ENCODE measurements at places on chromosomes 1 and 21. TPM values are rescaled to one million over a fixed set of nuclear protein-coding genes. Genes with fewer than 3 reads are reported as not detected.

LCE3E gene
- polyA plus RNA-seq = not detected

DIRAS3 gene
- polyA plus RNA-seq = 1.8 TPM

ZMYND12 gene
- 0.57 TPM for polyA plus RNA-seq

B3GALT2 gene
- polyA plus RNA-seq = not detected

TSPEAR gene
- polyA plus RNA-seq = not detected

RIT1 gene
- 19.2 TPM for polyA plus RNA-seq

PLPPR4 gene
- not detected for polyA plus RNA-seq

CD52 gene
- polyA plus RNA-seq = not detected

GRCh38 chr1:88341447-88341846 is 342.6 kb upstream of the PKN2 start:
- peak; percentile 0 for DNase-seq

DNA sequence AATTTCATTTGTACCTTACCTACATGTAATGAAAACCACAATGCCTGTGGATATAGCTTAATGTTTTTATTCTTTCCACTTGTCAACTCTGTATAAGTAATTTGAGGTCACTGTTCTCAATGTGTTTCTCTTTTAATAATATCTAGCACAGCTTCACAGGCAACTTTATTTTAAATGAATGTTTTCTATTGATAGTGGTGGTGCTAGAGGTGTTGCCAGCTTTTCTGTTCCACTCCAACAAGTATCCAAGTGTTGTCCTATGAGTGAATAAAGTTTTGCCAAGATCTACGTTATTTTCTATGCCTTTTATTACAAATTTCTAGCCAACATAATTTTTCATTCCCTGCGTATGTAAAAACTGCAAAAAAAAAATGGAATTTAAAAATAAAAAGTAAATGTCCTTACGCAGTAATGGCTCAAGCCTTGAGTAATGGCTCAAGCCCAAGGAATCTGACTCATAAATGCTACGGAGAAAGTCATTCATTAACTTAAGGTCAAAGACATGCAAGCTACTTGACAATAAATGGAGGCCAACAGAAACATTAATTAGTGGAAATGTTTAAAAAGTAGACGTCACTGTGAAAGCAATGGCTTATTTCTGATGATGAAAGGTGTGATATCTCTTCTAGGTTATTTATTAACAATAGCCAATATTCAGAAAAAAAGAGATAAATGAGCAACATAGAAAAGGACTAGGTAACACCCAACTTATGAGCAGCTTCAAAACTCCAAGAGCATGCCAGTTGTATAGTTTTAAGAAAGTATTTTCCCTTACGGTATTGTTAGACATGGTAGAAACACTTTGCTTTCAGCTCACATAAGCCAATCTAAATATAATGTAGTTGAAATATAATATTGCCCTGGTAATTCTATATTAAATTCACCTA is 71.4 kb downstream of the SLC44A5 start:
- DNase-seq = peak; percentile 7

- no peak for DNase-seq
Observed at GRCh38 chr1:119908661-119909060, 12.3 kb upstream of the ADAM30 start.

- no peak for DNase-seq
Observed at GRCh38 chr1:27098431-27099134, 56.3 kb downstream of the SLC9A1 start.

DNA sequence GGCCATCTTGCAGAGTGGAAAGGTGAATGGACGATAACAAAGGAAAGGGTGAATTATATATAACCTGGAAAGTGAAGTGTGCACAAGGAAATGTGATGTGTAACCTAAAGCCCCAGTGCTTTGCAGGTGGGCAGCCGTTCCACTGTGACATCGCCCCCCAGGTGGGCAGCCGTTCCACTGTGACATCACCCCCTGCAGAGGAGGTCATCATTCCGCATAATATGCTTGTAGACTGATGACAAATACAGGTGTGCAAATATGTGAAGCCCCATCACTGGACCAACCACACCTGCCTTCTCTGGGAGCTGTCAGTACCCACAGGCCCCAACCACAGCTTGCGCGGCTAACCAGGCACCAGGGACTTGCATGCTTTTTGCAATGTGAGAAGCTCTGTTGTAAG is 4.7 kb upstream of the ZNF496 start:
- no peak for DNase-seq

DNA sequence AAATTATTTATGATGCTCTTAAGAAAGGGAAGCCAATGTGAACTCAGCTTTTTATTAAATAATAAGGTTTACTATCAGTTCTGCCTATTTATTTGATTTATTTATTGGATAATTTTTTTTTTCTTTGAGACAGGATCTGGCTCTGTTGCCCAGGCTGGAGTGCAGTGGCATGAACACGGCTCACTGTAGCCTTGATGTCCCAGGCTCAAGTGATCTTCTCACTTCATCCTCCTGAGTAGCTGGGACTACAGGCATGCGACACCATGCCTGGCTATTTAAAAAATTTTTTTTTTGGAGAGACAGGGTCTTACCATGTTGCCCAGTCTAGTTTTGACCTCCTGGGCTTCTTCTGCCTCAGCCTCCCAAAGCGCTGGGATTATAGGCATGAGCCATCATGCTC is 21.0 kb upstream of the DNAJC28 start:
- DNase-seq = no peak

- DNase-seq = no peak
Observed at GRCh38 chr1:219460896-219461815, 151.7 kb downstream of the ZC3H11B start.

- no peak for DNase-seq
Observed at GRCh38 chr1:44565833-44566232, 108.4 kb downstream of the TMEM53 start.

DNA sequence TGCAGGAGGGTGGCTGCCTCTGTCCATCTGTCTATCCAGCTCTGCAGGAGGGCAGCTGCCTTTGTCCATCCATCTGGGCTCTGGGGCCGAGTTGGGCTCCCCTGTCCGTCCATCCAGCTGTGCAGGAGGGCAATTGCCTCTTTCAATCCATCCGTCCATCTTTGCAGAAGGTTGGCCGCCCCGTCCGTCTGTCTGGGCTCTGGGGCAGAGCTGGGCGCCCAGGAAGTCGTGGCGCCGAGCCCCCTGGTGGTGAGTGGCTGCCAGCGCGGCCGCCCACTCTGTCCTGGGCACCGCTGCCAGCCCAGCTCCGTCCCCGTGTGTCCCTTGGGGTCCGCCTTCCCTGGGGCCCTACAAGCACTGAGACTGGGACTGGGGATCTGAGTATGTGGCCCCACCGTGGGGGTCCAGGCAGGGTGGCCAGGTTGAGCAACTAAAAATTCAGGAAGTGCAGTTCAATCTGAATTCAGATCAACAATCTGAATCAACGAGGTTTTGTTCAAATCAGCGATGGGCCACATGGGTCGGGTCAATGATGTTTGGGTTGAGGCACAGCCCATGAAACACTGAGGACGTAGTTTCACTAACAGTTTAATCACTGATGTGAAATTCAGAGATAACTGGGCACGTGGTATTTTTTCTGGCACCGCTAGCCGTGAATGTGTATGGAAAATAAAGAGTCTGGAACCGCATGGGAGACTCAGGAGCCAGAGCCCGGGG is 99.1 kb upstream of the ACTRT2 start:
- peak; percentile 7 for DNase-seq

GRCh38 chr21:26490771-26491170 is 82.3 kb downstream of the CYYR1 start:
- no peak for DNase-seq

- DNase-seq = no peak
Observed at GRCh38 chr1:224175617-224176016, 7.4 kb upstream of the DEGS1 start.

- DNase-seq = no peak
Observed at GRCh38 chr1:107964336-107965109, 457 bp downstream of the VAV3 start.

- no peak for DNase-seq
Observed at GRCh38 chr21:16533692-16534407, 804.1 kb downstream of the USP25 start.

DNA sequence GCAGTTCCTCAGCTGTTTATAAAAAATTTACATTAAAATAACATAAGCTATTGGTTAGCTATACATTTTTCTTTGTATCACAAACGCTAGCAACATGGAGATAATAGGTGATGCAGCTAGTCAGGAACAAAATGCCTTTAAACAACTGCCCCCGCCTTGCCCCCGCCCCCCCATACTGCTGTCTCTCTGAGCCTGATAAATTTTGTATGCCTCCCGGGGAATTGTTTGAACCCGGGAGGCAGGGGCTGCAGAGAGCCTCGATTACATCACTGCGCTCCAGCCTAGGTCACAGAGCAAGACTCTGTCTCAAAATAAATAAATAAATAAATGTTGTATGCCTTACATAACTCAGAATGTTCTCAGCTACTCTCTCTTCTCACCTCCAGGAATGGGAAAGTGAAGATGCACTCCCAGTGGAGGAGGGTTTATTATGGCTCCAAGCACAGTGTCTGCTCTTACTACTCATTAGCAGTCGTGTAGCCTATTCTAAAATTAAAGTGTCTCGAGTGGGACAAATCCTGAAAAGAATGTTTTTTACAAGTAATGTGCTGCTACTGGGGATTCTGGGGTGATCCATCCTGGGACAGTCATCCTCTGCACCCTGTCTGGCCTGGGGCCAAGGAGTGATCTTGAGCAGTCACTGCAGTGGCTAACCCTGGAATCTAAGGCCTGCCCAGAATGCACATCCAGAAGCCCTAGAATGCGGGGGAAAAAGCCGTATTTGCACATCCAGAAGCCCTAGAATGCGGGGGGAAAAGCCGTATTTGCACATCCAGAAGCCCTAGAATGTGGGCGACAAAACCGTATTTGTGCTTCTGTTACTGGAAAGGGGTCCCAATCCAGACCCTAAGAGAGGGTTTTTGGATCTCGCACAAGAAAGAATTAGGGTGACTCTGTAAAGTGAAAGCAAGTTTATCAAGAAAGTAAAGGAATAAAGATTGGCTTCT is 39.4 kb upstream of the ZNF496 start:
- DNase-seq = no peak

DNA sequence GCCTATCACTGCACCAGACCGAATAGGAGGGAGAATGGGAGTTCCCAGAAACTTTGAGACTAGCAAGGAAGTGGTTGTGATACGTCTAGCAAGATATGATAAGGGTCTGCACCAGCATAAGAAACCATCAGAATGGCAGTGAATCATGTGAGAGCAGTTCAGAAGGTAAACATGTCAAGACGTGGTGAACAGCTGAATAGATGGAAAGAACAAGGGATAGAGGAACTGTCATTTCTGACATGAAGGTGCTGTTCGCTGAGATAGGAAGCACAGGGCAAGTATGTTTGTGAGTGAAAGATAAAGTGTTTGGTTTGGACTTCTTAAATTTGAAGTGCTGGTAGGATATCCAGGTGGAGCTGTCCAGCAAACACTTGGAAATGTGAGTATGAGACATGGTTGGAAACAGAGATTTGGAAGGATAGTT is 1.1 kb upstream of the AGO1 start:
- DNase-seq = no peak

- DNase-seq = no peak
Observed at GRCh38 chr21:37375866-37376574, 9.4 kb downstream of the DYRK1A start.

DNA sequence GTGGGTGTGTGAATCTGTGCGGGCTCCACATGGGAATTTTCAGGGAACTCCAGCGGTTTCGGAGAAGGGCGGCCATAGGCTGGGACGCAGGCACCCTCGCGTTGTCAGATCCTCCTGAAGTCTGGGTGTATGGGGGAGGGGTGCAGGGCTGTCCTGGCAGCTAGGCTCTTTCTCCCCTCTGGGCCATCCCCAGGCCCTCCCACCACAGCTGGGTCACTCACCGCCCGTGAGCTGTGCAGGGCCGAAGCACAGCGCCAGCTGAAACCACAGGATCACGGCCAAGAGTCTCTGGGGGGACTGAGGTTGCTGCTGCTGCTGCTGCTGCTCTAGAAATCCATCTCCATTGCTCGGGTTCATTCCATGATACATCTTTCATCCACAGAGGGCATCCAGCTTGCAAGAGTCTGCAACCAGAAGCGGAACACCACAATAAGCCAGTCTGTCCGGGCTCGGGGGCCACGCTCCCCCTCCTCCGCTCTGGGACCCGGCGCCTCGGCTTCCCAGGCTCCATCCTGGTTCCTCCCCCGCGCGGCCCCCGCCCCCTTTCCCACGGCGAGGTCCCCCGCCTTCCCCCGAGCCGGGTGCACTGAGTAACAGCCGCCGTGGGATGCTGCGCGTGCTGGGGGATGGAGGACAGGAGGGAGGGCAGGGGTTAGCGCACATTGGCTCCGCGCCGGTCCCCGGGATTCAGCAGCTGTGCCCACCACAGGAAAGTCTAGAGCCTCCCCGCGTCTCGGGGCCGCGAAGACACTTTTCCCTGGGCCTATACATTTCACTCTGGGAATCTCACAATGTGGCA is 720 bp downstream of the SUSD4 start:
- peak; percentile 12 for DNase-seq

DNA sequence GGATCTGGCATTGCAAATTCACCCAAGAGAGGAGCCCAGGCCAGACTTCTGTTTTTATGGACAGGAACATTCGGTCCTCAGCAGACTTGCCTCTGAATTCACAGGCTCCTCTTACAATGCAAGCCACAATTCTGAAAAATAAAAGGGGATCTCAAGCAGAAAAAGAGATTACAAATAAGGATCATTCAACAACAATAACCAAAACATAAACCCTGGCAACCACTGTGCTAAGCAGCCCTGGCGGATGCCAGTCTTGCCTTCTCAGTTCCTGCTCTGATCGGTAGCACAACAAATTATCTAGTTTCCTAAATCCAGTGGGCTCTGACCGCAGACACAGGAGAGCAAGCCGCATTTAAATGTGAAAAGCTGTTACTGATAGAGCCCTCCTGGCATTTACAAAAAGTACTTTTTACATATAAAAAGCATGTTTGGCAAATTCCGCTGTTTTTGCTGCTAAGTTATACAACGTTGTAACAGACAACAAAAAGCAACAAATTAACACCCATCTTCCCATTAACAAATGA is 123.4 kb upstream of the FOXD3 start:
- no peak for DNase-seq

DNA sequence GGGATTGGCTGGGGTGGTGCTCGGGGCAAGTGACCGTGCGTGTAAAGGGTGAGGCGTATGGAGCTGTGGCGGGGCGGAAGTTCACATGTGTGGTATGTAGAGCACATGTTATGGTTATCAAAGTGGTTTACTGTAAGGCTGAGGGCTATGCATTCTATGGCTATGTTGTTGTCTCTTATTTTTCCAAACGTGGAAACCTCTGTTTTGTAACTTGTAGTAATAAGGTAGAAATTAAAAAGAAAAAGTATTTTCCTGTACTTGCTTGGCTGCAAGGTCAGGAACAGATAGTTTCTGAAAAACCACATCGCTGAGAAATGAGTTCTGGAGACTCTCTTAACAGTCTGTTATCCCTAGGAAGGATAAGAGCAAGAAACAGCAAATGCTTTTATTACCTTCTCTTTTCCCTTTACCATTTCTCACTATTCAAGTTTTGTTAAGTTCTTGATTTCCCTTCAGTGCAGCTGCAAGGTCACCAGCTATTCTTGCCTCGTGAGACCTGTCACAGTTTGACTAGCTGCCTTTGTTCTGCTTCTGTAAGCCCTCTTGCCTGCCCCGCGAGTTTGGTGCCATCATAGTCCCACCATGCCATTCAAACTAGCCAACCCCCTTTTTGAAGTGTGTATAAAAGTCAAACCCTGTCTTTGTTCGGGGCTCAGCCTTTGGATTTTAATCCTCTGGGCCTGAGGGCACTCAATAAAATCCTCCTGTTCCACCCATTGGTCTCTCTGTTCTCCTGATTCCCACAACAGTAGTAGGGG is 9.5 kb downstream of the RNU1-2 start:
- peak; percentile 60 for DNase-seq

- DNase-seq = no peak
Observed at GRCh38 chr1:2165646-2166045, 28.9 kb downstream of the FAAP20 start.
